ENCODE measurements at places on chromosomes 13 and 19. TPM values are rescaled to one million over a fixed set of nuclear protein-coding genes. Genes with fewer than 3 reads are reported as not detected.

SPACA4 gene
- polyA plus RNA-seq: not detected

SIGLEC5 gene
- polyA plus RNA-seq: not detected

ATP11A gene
- polyA plus RNA-seq: 2.9 TPM

ZSCAN1 gene
- not detected for polyA plus RNA-seq

ZNF69 gene
- polyA plus RNA-seq: 2.1 TPM

Data from IgD-negative memory B cell (primary cell).